ENCODE measurements at places on chromosomes 1 and 21.

DNA sequence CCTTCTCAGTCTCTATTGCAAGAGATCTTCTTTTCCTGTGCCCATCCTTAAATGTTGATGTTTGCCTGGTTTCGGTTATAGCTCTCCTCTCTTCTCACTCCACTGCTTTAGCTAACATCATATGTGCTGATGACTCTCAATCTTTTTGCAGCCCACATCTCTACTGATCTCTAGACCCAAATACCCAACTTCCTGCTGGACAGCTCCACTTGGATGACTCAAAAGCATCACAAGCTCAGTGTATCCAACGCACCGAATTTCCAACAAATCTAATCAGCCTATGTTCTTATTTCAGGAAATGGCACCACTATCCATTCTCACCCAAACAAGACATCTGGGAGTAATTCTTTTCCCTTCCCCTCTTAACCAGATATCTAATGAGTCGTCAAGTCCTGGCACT, 79.1 kb upstream of the ARTN start:
- no peak for DNase-seq

DNA sequence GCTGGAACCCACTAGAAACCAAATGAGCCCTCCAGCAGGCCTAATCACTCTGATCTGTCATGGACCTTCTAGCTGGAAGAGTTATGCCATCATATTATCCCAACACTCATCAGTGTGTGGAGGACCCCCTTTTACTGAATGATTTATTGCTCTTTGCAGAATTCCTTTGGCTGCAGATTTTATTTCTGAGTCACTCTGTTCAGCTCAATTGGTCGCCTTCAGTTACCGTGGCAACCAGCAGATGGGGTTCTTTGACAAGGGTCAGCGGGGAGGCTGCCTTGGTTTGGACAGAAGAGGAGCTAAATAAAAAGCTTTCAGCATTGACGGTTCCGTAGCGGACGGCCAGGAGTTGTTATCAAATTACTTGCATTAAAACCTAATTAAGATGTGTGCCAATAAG, 220.1 kb downstream of the SDCCAG8 start:
- DNase-seq = no peak

DNA sequence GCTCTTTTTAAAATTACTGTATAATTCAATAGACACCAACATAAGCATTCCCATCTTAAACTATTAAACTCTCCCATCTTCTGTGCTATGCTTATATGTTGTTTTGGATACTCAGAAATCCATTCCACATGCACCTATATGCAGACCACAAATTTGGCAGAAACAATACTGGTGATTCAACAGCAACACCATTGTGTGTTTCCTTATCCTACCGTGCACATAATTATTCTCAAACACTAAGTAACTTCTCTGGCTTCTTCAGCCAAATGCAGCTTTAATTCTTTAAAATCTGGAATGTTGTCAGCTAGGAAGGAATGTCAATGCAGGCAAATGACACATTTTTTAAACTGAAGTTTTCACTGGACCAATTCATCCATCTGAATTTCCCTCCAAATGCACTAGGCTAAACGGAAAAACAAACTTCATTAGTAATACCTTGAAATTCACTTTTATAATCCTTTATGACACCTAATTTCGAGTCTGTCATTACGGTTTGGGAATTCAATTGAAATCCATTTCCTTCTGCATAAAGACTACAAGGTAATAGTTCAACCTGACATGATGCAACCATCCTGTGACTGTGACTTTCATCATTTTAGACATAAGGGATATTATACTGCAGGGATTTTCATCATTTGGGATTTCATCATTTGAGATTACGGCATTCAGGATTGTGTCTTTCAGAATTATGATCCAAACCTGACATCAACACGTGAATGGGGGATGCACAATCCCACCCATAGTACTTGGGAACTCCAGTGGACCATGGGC, 308.5 kb downstream of the LTN1 start:
- no peak for DNase-seq

GRCh38 chr1:93656491-93656890, 25.1 kb downstream of the BCAR3 start:
- no peak for DNase-seq

DNA sequence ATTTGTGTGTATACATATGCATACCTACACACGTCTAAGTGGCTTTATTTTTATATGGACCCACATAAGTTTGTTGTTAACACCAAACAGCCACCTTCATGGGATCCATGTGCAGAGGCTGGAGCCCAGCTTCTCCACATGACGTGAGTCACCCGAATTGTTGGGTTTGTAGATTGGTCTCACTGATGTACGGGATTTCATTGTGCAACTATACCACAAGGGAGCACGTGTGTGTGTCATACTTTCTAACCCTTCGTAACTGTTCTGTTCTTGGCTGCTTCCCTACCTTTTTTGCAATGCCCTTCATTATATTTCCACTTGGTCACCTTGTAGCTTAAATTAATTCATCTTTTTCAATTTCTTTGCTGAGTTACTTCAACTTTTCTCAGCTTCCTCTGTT, 21.0 kb downstream of the SPRTN start:
- no peak for DNase-seq

GRCh38 chr1:218498056-218498938, 153.2 kb downstream of the TGFB2 start:
- DNase-seq = no peak

GRCh38 chr1:205763980-205764379, 11.3 kb downstream of the RAB29 start:
- no peak for DNase-seq

DNA sequence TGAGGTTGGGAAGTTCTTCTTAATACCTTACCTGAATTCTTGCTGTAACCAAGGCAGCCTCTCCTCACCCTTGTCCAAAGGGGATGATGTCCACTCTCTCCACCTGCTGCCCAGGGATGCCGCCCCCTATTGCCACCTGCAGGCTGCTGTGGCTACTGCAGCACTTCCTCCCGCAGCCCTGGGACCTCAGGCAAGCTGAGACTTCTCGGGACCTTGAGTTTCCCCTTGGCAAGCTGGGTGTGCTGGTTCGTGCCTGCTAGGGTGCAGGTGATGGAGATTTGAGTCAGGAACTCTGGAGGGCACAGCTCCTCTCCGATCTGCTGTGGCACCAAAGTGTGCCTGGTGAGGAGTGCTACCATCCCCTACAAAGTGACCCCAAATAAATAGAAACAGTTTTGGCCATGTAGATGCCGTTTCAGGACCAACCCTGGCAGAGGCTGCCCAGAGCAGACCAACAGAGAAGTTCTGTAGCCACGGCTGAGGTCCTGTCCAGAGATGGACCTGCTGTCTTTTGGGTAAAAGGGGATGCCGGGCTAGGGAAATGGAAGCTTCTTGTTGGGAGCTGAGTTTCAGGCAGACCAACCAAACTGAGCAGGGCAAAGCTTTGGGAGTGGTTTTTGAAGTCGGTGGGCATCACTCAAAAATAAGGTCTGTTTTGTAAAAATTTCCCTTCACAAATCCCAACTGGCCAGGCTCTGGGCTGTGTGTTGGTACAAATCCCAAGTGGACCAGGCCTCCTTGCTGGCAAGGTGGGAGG, 31.7 kb downstream of the RUNX3 start:
- DNase-seq = no peak

Measured in activated CD8-positive, alpha-beta memory T cell treated with anti-CD3 and anti-CD28 coated beads for 1 hour (primary cell).